Stimulated activated CD8-positive, alpha-beta memory T cell treated with anti-CD3 and anti-CD28 coated beads, Interleukin-2, amount 100 ng/mL, for 48 hours (primary cell): ENCODE measurements at places on chromosomes 5 and 9.

- DNase-seq: no peak
Observed at GRCh38 chr5:77329664-77330430, 119.4 kb downstream of the PDE8B start.

DNA sequence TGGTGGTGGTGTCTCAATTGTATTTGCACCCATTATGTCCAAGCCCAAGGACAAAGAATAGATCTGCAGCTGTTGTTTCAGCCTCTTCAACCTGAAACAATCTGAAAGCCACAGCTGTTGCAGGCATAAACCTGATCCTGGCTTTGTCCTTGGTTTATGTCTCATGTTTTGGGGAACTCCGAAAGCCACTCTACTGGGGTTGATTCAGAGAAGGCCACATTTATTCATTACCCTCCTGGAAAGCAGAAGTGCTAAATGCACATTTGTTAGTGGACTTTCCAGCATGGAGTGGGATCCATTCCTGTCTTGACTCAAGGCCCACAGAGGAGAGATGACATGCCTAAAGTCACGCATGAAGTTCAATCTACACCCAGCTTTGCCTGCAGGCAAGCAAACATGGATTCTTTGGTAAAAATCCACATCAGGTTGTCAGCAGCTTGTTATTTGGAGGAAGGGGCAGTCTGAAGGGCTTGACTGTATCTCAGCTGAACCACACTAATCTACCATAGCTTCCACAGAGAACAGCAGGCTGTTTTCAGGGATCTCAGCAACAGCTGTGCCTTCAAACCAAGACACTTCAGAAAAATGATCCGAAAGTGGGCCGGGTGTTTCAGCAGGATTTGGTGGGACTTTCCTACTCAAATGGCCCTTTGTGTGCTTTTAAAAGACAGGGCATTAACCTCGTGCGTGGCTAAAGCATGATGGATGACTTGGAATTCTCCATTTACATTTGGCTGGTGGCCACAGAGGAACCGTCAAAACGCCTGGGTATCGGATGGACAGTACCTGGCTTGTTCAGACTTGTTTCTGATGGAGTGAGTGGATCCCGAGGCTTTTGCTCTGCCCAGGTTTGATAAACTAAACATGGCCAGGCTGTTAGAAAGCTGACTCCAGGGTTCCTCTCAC, 36.2 kb upstream of the ADAM19 start:
- DNase-seq: no peak

- DNase-seq: no peak
Observed at GRCh38 chr5:83368319-83368718, 103.2 kb upstream of the VCAN start.

GRCh38 chr9:129568560-129569501, 52.1 kb downstream of the C9orf50 start:
- no peak for DNase-seq

- DNase-seq: no peak
Observed at GRCh38 chr9:27527702-27528075, 1.9 kb downstream of the MOB3B start.

GRCh38 chr5:158802941-158803341, 296.8 kb downstream of the EBF1 start:
- DNase-seq: no peak

DNA sequence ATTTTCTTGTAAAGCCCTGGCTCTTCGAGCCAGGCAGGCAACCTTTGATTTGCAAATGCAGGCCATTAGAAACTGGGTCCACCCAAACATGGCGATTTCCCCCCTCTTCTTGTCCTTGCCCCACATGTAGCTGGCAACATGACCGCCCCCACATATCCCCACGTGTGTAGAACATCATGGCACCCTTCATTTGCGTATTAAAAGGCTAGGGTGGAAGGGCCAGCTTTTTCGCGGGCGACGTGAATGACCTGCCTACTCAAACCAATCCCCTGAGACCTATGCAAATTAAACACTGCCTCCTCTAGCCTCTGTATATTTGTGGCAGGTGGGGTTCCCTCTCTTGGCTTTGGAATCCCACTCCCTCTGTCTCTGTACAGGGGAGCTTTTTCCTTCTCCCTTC, 107.0 kb upstream of the CLINT1 start:
- no peak for DNase-seq

- no peak for DNase-seq
Observed at GRCh38 chr9:107807183-107807582, 317.6 kb upstream of the KLF4 start.

DNA sequence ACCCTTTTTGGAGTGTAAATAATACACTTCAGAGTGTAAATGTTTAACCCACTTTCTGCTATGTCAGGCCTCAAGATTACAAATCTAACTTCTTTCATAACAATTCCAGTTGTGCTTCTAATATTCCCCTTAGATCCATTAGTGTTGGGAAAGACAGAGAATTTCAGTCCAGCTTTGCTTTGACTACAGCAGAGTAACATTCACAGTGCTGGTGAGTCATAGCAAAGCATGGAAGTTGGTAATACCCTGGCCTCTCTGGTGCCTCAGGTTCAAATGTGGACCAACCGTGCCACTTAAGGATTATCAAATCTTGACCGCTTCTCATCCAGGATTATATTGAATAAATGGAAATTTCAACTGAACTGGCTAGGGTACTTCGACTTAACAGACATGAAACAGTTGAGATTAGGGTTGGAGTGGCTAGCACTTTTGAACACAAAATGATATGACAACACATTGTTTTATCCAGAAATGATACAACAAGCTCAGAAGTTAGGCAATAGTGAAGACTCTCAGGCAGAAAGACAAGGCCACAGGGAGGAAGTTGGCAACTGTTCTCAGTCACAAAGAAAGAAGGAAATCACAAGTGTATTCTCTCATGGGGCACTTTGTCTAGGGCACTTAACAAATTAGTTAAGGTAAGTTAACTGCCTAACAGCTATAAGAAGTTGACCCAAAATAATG, 24.4 kb upstream of the RASA1 start:
- no peak for DNase-seq

DNA sequence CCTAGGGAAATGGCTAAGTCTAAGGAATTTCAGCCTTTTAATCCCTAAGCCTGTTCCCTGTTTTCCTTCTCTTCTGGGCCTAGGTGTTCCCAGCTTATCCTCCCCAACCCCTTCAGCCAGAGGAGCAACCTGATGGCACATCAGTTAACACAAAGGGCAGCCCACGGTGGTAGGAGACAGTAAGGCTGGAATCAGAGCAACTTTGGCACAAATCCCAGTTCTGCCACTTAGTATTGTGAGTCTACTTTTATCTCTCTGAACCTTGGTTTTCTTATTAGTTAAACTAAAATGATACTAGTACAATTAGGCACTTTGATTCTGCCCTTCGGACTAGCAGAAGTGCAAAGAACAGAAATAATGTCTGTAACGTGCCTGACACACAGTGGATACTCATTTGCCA, 246.8 kb downstream of the SAXO1 start:
- DNase-seq: no peak

- no peak for DNase-seq
Observed at GRCh38 chr9:86763791-86764190, 183.5 kb downstream of the GAS1 start.

GRCh38 chr5:74952406-74952805, 86.2 kb upstream of the FAM169A start:
- DNase-seq: no peak

- DNase-seq: no peak
Observed at GRCh38 chr5:43631182-43631910, 28.4 kb downstream of the NNT start.

GRCh38 chr5:157252711-157253465, 13.0 kb upstream of the CYFIP2 start:
- DNase-seq: peak; percentile 47

- DNase-seq: no peak
Observed at GRCh38 chr9:105361873-105362272, 86.0 kb upstream of the FSD1L start.

DNA sequence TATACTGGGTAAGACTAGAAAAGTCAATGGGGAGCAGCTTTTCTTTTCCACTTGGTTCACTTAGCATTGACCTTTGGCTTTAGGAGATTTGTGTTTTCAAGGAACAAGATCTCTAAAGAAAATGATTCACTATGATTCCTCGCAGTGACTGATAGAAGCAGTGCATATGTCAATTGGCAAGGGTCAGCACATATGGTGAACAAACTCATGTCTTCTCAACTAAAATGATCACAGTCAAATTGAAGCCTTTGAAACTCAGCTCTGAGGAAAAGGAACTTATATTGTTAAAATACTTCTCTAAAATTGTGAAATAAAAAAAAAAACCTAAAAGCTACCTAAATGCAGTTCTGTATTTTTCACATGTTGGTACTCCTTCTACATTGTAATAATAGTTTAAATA, 43.2 kb upstream of the IL7R start:
- DNase-seq: no peak

GRCh38 chr9:117718085-117718484, 13.9 kb downstream of the TLR4 start:
- no peak for DNase-seq

- no peak for DNase-seq
Observed at GRCh38 chr5:10825897-10826644, 65.0 kb upstream of the DAP start.

DNA sequence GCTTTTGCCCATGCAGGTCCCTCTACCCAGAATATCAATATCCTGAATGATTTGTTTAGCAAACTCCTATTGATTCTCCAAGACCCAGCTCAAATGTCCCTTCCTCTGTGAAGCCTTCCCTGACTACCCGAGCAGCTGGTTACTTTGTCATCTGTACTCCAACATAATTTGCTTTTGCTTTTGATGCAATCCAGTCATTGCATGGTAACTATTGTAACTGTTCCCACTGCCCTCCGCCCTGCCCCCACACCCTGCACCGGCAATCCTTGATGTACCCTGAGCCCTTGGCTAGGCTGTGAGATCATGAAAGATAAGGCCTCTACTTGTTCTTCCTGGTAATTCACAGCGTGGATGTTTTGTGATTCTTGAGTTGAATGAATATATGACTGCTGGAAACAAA, 119.9 kb upstream of the BOD1 start:
- no peak for DNase-seq

GRCh38 chr5:142016556-142016955, 3.7 kb upstream of the GNPDA1 start:
- DNase-seq: no peak

DNA sequence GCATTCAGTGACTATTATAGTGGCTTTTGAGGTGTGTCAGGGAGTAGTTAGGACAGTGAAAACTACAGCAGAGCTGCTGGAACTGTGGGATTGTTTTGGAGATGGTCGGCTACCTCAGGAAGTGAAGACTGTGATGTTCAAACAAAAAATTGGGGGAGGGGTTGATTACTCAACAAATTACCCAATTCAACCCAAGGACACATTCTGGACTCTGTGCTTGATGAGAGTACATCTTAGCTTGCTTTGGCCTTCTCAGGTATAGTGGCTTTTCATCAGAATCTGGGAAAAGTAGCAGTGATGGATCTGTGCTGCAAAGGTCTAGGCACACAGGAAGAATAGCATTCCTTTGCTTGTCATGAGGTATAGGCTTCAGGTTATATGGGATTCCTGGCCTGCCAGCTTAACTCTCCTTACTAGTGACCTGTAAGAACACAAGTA, 47.0 kb downstream of the SLC44A1 start:
- no peak for DNase-seq

DNA sequence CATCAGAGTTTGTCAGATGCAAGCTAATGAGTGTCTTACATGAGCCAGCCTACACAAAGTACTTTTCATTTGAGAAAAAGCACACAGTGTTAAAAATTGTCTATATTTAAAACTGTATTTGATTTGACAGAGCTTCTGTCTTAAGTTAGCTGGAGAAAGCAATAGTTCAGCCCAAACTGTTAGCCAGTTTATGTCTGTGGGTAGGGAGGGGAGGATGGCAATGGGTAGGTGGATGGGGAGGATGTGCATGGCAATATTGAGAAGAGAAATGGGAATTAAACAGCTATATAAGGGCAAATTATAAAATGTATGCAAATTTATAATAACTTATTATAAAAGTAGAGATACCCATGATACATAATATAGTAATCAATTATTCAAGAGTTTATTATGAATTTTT, 31.3 kb downstream of the CDH9 start:
- DNase-seq: no peak

- DNase-seq: no peak
Observed at GRCh38 chr5:131394128-131394527, 130.3 kb downstream of the CDC42SE2 start.

DNA sequence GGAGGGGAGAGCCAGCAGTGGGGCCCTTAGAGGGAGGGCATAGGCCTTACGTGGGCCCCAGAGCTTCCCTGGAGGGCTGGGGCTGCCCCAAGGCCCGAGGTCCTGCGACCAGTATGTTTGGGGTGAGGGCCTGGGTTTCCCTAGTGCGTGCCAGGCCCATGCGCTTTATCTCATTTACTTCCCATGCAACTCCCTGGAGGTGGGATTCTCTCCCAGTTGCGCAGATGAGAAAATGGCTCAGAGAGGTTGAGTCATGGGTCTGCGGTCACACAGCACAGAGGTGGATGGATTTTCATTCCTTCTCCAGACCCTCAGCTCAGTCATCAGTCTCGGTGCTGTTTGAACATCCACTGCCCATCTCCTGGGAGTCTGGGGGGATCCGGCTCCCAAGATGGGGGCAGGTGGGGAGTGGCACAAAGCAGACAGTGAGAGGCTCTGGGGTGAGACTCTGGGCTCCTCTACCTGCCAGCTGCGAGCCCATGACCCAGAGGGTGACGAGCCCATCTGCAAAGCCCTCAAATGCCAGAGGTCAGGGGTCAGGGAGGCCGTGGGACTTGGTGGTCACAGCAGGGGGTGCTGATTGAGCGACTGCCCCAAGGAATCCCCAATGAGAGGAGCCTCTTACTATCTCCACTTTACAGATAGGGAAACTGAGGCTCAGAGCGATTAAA, 171.2 kb downstream of the GAPVD1 start:
- DNase-seq: no peak

DNA sequence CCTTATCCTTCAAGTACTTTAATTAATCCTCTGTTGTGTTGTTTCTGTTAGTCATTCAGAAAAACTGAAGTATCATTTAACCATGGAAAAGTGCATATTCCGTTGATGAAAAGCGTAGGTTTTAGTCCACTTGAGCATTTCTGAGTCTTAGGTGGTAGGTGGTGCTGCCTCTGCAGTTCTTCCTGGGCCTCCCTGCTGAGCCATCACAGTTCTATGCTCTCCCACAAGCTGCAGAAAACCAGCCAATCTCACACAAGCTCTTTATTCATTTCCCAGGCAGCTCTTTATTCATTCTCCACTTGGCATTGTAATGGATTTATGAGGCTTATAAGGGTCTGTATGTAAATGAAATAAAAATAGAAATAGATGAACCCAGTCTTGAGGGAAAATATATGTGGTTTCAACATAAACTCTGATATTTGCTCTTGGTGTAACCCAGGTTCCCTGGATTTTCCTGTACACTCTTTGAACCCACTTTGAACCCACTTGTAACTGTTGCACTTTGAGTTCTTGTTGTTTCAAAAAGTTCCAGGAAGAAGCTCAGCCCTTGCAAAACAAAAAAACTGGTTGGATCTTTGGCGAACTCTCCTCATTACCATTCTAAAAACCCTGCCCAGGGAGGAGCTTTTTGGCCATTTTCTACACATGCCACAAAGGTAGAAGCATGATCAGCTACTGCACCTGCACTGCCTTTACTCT, 56.0 kb downstream of the ZNF510 start:
- DNase-seq: no peak

DNA sequence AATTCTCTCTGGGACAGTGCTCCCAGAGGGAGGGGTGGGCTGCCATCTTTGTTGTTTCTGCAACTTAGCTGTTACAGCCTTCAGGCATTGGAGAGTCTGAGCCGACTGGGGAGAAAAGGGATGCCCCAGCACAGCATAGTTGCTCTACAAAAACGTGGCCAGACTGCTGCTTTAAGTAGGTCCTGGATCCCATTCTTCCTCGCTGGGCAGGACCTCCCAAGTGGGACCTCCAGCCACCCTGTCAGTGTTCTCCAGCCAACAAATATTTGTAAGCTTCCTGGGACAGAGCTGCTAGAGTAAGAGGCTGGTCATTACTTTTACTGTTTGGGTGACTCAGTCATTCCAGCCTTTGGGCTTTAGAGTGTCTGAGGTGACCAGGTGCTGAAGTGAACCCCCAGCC, 292.7 kb upstream of the NREP start:
- DNase-seq: no peak
